Thoracic aorta (tissue), 2 donors: ENCODE measurements at places on chromosomes 5 and 9.

DNA sequence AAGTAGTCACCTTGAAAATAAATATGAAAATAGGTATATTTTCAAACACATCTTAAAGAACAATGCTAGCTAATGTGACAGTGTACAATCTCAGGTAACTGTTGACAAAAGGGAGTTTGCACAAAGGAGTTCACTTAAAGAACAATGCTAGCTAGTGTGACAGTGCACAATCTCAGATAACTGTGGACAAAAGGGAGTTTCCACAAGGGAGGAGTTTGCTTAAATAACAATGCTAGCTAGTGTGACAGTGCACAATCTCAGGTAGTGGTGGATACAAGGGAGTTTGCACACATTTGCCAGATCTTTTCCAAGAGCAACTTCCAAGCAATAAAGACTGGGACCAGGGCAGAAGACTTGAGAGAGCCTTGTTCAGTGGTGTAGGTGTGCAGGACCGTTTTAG lies 442.9 kb upstream of the FTMT start:
- DNase-seq: no peak

DNA sequence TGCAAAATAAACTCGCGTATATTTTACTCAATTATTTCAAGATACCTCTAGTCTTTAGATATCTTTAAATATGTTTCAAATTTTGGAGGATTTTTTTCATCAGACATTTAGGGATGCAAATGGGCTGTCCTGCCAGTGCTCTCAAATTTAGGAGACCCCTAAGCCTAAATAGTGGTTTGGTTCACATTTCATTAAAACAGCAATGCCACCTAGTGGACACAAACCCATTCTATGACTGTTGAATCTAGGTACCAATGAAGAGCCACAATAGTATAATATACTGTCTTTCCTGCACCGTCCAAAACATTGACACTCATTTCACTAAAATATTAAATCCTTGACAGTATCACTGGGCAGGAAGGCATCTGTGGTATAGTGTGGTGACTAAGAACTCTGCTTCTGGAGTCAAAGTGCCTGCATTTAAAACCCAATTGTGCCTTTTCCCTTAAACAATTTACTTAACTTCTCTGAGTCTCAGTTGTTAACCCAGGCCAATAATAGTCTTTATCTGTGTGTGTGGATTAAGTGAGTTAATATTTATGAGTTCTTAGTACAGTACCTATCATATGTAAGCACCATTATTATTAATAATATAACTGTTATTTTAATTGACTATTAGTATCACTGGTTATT lies 148.0 kb downstream of the RORB start:
- no peak for DNase-seq

DNA sequence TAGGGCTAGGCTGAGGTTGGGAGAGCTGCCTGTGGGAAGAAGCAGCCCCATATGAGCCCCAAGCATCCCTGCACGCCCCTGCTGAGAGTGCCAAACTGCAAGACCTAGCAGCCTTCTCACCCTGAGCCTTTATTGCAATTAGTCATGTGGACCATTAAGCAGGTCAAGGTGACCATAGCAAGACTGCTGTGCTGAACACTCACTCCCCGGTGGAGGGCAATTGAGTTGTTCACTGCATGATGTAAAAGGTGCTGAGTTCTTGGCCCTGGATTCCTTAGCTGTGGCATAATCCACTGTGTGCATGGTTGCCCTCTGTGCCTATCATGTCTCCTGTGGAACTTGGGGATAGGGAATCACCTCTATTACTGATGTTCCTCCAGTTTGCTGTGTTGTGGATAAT lies 131.1 kb downstream of the FOXD1 start:
- no peak for DNase-seq

DNA sequence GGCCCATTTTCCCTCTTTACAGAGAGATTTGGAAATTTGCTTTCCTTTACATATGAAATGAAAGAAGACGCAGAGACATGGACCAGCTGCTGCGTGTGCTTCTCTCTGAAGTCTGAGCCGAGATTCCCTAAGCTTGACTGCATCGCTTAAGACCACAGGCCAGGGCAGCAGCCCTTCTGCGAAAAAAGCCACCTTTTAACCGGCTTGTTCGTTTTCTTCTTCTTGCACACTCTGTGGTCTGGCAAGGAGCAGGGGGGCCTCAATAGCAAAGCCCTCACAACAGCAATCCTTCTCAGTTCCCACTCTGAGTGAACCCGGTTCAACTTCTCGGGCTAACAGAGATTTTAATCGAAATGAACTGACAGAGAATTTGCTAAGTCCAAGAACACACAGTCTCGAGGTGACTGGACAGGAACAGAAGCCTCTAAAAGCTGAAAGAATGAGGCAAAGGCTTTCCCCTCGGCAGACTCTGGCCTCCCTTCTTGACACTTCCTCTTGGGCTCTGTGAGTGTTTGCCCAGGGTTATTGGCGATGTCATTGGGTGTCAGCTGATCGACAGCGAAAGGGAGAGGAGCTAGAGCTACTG lies 512.9 kb upstream of the KLF4 start:
- no peak for DNase-seq

DNA sequence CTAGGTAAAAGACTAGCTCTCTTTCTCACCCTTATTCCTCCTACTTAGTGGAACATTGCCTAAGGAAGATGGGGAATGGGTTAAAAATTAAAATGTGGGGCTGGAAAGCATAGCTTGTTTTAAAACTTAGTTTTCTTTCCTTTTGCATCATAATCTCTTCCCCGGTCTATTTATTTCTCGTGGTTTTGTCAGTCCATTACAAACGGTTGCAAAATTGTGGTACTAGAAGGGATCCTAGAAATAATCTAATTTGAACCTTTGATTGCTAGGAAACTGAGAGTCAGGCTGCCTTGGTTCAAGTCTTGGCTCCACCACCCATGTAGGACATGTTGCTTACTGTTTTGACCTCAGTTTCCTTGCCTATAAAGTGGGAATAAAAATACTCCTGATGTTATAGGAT lies 1.3 kb downstream of the IL31RA start:
- no peak for DNase-seq

DNA sequence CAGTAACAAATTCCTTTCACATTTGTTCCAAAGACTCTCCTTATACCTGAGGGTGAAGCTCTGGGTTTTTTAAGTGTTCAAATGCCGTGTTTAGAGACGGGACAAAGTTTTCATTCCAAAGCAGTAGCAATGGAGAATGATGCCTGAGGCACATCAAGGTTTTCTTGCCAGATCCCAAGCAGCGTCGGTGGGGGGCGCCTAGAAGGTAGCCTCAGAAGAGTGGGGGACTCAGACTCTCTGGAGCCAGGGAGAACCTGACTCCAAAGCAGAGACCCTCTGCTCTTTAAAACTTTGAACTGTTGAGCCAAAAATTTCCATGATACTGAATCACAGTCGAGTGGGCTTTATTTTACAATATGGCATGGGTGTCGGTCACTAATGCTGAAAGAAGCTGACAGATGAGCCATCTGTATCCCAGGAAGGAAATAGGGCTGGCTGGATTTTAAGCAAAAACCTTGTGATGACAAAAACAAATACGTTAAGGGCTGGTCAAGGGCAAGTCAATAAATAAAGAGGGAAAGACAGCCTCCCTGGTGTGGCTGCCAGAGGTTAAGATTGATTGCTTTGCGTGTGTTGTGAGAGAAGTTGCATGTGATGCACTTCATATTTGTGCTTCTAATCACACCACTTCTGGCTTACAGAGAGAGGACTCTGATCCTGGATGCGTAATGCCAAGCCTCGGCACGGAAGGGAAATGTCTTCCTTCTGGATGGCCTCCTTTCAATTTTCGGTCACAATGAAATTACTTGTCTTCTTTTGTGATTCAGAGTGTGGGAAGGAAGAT lies 161.1 kb upstream of the EFNA5 start:
- DNase-seq: no peak

DNA sequence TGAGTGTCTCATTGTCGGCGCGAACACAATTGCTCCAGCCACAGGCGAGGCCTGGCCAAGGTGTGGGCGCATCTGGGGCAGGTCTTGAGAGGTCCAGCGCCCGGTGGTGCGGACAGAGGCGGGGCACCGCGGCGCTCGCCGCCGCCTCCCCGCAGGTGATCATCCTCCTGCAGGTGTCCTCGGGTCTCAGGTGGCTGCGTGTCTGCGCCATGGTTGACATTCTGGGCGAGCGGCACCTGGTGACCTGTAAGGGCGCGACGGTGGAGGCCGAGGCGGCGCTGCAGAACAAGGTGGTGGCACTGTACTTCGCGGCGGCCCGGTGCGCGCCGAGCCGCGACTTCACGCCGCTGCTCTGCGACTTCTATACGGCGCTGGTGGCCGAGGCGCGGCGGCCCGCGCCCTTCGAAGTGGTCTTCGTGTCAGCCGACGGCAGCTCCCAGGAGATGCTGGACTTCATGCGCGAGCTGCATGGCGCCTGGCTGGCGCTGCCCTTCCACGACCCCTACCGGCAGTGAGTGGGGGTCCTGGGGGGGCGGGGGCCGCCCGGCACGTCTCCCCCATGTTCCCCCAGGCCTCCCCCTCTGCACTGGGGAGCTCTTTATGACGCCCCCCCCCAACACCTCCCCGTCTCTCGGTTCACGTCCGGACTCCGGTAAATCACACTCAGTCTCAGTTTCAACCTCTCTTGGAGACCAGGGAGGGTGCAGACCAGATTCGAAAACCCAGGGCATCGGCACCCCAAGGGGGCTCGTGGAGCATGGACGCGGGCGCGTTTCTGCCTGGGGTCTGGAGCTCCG lies 446 bp downstream of the NXNL2 start:
- no peak for DNase-seq

DNA sequence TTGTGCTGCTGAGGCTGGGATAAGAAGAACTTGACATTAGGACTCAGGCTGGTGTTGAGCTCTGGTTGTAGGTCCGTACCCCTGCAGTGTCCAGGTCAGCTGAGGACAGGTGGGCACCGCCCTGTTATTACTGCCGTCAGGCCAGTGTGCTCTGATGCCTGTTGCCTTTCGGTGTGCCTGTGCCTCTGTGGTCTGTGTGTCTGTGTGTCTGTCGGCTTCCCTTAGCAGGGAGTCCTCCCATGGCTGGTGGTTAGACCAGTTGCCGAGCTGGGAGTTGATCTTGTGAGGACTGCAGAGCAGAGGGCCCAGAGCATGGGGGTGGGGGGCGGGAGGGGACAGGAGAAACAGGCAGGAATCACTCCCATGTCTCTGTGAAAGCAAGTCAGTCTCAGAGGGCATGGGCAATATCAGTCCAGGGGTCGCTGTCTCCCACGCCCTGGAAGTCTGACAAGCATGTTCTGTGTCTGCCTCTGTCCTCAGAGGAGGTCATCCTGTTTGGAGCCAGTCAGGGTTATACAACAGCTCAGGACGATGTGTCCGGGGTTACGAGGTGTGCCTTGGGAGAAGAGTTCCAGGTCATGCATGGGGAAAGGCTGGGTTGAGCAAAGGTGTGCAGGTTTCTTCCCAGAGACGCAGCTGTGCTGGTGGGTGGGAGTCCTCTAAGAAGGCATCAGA lies 67.3 kb upstream of the GARNL3 start:
- no peak for DNase-seq

DNA sequence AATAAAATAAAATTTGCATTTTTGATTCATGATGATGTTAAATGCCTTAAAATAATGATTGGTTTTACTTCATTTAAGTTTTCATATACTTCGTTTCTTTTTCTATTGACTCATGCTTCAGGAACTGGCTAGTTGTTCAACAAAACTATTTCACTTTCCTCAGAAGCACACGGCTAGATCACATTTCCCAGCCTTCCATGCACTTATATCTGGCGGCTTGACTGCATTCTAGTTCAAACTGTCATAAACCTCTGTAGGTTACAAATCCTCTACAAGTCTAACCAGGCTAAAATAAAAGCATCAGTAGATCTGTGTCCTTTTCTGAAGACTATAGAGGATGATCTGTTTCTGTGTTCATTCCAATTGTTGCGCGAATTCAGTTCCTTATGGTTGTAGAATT lies 46.3 kb upstream of the CNTLN start:
- no peak for DNase-seq

DNA sequence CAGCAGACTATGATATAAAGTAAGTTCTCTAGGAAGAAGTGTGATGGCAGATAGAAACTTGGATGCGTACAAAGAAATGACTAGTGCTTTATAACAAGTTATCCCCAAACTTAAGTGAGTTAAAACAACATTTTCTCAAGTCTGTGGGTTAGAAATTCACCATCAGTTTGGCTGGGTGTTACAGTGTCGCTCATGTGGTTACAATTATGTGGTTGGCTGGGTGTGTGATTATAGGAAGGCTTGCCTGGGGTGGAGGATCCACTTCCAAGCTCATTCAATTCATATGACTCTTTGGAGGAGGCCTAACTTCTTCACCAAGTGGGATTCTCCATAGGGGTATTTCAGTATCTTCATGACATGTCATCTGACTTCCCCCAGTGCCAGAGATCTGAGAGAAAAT lies 10.3 kb upstream of the C9orf40 start:
- DNase-seq: no peak

DNA sequence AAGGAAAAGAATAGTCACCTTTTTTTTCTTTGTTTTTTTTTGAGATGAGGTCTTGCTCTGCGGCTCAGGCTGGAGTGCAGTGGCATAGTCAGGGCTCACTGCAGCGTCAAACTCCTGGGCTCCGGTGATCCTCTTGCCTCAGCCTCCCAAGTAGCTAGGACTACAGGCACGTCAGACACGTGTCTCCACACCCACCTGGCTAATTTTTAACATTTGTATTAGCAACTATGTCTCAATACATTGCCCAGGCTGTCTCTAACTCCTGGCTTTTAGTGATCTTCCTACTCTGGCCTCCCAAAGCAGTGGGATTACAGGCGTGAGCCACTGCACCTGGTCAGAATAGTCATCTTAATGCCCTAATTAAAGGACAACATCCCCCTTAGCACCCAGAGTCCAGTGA lies 54.4 kb upstream of the CTSL start:
- no peak for DNase-seq

DNA sequence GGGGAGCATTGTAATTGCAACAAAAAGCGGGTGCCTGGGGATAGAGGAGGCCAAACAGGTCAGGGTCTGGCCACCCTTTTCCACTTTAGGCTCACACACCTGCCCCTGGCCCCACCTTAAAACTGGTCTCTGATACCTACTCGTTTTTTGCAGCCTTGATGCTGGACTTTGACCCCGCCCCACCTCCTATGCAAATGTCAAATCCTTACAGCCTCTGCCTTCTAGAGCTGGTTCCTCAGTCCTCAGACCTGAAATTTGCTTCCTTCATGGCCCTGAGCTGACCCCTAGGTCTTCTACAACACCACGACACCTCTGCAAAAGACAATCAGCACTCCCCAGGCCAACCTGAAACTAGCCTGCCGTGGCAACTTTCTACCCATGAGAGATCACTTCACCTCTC lies 37.7 kb downstream of the SMIM23 start:
- DNase-seq: no peak

GRCh38 chr9:73155968-73156864 lies 4.6 kb downstream of the ANXA1 start:
- DNase-seq: no peak

- no peak for DNase-seq
Measured at GRCh38 chr5:1341863-1342262, 3.0 kb downstream of the CLPTM1L start.

GRCh38 chr5:4383518-4384198 lies 756.5 kb upstream of the ADAMTS16 start:
- DNase-seq: no peak

DNA sequence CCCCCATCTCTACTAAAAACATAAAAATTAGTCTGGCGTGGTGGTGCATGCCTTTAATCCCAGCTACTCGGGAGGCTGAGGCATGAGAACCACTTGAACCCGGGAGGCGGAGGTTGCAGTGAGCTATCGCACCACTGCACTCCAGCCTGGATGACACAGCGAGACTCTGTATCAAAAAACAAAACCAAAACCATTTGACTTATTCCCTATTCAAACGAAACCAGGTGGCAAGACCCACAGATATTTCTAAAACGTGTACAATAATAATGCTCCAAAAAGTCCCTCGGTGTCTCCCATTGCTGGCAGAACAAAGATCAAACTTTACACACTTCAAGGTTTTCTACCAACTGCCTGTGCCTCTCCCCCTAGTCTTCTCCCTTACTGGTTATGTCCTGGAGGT lies 29.8 kb downstream of the HMGCR start:
- DNase-seq: no peak

GRCh38 chr9:86624630-86625029 lies 270.4 kb upstream of the TUT7 start:
- DNase-seq: no peak
